ENCODE measurements at places on chromosomes 6 and 20.

DNA sequence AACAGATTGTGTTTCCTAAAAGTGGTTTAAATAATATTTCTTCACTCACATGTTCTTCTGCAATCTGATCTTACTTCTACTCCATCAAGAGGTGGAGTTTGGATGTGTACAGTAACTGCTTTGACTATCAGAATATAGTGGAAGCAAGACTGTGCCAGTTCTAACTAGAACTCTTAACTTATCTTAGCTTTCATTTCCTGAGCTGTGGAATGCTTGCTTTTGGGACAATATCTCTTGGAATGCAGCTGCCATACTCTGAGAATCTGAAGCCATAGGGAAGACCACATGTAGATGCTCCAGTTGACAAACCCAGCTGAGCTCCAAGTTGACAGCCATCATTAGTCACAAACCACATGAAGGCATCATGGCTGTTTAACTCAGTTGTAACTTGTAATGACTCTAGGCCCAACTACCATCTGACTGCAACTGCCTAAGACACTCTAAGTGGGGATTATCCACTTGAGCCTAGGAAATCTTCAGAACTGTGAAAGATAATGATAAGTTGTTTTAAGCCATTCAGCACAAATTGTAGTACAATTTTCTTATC is 40.8 kb upstream of the MAN1A1 start:
- no peak for DNase-seq

DNA sequence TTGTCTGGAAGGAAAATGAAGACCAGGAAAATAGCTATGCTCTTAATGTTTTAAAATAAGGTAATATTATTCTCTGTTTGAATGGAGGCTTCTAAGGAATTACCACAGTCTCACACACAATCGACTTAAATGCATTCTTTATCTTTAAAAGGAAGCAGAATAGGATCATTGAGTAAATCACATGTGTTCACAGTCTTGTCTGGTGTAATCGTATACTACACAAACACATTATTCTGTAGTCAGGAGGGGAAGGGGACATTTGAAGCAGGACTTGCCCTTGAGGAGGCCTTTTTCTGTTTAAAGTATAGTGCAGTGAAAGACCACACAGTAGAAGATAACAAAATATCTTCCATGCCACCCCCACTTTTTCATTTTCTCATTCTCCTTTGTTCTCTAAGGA is 20.6 kb upstream of the REV3L start:
- DNase-seq = no peak

GRCh38 chr20:5222919-5223634 is 93.7 kb downstream of the PROKR2 start:
- peak; percentile 76 for DNase-seq

GRCh38 chr6:133317704-133318103 is 76.5 kb downstream of the EYA4 start:
- DNase-seq = no peak

GRCh38 chr6:149003560-149003959 is 256.7 kb downstream of the UST start:
- DNase-seq = no peak

- DNase-seq = no peak
These were observed 45.3 kb upstream of the LOC128125822 start for GRCh38 chr6:63526931-63527330.

GRCh38 chr6:73028124-73028766 is 197.1 kb downstream of the KHDC1L start:
- DNase-seq = no peak

- DNase-seq = no peak
These were observed 41.2 kb upstream of the REV3L start for GRCh38 chr6:111524252-111524651.

DNA sequence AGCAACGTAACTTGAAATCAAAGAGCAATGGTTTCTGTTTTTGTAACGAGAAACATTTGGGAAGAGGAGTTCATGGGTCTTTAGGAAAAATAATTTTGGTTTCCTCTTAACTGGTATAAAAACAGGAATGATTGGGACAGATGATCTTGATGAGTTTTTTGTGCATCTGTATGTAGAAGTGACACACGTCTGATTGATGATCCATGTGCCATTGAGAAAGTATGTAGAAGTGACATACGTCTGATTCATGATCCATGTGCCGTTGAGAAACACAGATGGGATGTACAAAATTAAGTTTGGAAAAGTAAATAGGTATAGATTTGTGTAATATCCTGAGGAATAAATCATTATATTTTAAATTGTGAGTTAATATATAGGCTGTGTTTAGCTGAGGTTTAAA is 2.1 kb downstream of the KIAA1586 start:
- DNase-seq = no peak

DNA sequence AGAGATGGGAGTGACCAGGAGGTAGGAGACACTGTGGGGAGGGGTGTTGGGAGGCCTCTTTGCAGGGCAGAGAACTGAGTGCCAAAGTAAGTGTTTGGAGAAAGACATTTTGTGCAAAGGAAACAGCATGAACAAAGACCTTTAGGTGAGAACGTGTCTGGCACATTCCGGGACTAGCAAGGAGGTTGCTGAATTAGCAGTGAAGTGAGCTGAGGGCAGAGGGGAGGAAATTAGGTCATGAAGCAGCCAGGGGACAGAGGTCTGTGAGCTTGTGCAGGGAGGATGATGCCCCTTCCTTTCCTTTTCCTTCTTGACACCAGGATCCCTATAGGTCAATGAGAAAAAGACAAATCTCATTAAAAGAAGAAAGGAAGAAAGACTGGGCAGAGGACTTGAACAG is 21.4 kb upstream of the AHCY start:
- no peak for DNase-seq

DNA sequence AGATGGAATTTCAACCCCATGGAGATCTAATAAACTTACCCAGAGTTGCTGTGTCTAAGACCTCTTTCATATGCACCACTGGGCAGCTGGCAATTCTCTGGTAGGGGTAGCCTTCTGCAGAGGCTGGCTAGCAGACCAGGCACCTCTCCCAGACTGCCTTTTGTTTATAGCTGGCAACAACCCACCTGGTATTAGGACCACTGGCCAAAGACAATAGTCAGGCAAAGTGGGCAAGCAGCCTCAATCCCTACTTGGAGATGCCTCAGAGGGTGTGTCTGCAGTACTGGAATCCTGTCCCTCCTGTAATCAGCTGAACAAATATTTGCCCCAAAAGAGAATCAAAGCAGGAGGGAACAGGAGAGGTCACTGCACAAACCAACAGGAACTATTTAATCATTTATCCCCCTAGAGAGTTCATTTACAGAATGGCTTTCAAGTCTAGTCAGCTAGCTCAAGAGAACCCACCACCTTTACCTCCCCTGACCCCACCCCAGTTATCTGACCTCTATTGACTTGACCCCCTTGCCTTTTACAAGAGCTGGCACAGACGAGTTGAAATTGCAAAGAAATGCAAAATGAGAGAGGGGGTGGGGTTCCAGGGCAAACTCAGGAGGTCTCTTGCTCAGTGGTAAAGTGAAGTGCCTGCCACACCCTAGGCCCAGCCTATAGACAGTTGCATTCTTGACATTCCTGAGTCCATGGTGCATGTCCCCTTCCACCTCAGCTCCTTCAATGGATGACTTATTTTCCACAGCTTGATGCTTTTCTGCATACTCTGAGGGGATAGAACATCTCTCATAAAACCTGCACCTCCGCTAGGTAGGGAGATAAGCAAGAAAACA is 2.8 kb downstream of the BCL2L1 start:
- DNase-seq = no peak

DNA sequence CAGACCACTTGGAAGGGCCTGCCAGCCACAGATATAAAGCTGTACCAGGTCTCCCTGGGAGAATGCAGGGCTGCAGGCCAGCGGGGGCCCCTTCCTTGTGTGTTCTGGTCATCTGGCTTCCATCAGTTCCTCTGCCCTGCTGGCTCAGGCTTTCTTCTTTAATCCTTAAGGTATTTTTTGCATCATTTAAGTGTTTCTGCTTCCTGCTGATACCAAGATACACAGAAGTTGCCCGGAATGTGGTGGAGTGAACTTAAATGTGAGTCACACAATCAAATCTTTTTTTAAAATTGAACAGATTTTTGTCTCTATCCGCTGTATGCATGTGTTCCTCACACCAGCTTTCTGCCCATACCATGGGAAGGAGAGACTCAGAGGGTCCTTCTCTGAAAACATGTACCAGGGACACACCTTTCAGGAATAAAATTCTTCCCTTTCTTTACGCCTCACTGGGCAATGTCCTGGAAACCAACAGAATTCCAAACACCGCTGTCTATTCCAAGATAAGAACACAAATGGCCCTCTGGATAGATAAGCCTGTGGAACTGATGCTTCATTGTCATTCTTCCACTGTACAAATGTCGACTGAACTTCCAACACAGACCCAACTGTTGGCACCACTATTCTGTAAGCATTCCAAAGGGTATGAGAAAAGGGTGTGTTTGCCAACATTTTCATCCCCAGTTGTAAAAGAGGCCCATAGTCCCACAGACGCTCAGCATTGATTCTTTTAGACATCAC is 206.2 kb upstream of the MYLIP start:
- DNase-seq = no peak

DNA sequence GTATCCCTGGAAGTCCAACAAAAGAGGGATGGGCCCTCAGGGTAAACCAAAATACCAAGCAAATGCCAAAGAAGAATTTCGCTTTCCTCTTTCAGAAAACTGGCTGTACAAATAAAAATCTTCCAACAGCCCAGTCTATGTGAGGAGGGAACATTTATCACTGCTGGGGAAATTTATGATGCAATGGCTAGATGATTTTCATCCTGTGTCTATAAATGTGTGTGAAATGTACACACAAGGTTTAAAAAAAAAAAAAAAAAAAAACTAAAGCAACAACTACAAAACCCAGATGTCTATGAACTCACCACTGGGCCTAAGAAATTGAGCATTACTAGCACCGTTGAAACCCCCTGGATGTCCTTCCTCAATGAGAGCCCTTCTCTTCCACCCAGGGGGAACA is 68.7 kb upstream of the SLC4A11 start:
- DNase-seq = no peak

GRCh38 chr6:147684906-147685305 is 176.4 kb downstream of the SAMD5 start:
- DNase-seq = no peak

- DNase-seq = no peak
These were observed 48.9 kb upstream of the BHLHE23 start for GRCh38 chr20:63055575-63056235.

DNA sequence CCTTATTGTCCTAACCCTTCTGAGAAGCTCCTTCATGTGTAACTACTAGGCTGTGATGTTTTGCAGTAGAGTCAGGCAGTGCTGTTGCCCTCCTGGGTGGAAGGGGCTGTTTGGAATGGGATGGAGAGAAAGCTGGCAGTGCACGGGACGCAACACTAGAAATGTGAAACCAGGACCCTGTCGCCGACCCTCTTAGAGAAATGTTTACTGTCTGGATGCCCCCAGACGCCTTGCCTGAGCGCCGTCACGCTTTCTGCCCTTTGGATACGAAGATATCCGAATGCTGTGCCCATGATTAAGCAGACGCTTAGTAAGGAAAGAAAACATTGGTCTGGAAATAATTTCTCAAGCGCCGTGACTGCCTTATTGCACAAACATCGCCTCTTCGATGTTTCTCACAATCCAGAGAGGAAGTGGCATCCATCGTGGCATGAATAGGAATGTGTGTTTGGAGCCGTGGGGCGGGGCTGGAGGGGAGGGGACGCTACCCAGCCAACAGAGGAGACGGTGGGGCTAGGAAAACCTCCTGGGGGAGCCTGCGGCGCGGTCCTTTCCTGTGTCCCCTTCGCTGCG is 661 bp upstream of the PPP1R14C start:
- no peak for DNase-seq

DNA sequence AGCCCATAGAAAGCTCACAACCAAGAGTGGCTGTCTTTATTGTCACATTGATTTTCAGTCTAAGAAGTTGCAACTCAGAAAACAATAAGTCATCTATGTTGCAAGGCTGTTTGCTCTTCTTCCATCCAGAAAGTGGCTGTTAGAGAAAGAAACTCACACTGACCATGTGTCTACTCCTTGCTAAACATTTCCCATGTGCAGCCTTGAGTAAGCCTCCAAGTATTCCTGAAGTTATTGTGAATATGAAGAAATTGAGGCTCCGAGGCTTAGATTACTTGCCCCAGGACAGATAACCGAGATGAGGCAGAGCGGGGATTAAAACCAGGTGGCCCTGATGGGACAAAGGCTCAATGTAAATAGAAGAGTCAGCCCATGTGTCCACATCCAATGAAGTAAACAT is 105.0 kb downstream of the SPTLC3 start:
- no peak for DNase-seq

GRCh38 chr20:35502352-35502751 is 27.1 kb downstream of the C20orf173 start:
- DNase-seq = no peak

DNA sequence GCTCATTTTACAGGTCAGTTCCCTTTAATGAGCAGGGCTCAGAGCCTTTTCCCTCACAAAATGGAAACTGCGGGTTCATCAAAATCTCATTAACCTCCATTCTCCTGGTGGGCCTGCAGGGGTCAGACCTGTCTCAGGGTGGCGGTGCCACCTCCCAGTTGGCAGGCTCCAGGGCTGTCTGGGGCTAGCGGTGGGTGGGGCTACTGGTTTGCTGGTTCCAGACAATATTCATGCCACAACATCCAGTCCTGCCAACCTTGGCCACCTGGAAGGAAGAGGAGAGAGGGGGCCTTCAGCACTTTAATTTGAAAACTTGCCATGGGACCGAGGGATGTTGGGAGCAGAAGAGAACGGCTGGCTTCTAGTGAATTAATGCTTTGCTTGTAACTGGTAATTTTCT is 41.9 kb upstream of the CTNNBL1 start:
- DNase-seq = peak; percentile 46

GRCh38 chr20:62133051-62133845 is 9.9 kb downstream of the PSMA7 start:
- no peak for DNase-seq

DNA sequence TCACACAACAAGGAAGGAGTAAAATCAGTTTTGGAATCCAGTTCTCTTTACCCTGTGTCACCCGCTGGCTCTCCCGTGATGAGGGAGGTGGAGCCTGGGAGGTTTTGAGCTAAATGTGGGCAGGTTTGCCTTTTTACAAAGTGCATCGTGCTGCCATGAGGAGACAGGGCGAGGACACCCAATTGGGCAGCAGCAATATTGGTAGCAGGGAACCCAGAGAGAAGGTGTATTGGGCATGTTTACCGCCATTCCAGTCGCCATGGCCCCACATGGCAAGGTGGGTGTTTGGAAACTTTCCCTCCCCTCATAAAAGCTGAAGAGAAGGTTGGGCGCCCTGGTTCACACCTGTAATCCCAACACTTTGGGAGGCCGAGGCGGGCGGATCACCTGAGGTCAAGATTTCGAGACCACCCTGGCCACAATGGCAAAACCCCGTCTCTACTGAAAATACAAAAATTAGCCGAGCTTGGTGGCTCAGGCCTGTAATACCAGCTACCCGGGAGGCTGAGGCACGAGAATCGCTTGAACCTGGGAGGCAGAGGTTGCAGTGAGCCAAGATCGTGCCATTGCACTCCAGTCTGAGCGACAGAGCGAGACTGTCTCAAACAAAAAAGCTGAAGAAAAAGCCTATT is 3.5 kb upstream of the UBE2V1 start:
- no peak for DNase-seq

GRCh38 chr20:53972179-53972578 is 98.2 kb downstream of the BCAS1 start:
- no peak for DNase-seq
